Thymus (tissue), 14 donors: ENCODE measurements at places on chromosomes 7 and 10. TPM values are rescaled to one million over a fixed set of nuclear protein-coding genes. Genes with fewer than 3 reads are reported as not detected.

- no peak for DNase-seq
Measured at GRCh38 chr7:106486331-106486730, 174.6 kb downstream of the CCDC71L start.

GNAT3 gene
- 0.19 TPM for total RNA-seq

FBXL13 gene
- total RNA-seq: 3.8 TPM

PAX4 gene
- not detected for total RNA-seq

TEX36 gene
- total RNA-seq: not detected

GRCh38 chr10:87675396-87676376, 16.0 kb downstream of the PAPSS2 start:
- no peak for DNase-seq

- DNase-seq: no peak
Measured at GRCh38 chr10:84605802-84606201, 277.4 kb downstream of the CCSER2 start.

DNA sequence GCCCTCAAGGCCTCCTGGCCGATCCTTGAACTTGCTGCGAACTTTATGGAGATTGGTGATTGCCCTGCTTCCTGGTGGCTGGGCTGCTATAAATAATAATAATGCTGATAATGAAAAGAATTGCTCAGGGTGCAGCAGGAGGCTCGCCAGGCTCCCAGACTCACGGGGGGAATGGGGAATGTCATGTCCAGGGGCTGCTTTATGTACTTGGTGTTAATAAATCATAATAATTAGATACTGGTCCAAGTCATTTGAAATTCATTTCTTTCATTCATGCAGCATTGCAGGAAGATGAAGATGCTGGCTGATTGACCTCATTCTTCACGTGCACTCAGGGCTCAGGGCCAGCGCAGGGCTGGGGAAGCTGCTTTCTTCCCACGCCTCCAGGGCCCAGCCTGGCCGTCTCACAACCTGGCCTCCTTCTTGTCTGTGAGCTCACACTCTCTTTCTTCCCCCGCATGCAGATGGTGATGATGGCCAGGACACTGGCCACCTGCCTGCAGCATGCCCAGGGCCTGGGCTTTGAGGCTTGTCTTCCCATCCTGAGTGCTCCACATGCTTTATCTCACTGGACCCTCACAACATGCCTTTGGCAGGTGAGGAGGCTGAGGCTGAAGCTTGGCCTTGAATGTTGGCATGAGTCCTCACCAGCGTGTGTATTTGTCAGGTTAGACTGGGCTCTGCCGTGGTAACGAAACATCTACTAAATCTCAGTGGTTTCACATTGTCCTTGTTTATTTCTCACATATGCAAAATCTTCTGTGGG, 138.4 kb upstream of the TNS3 start:
- DNase-seq: no peak

- DNase-seq: no peak
Measured at GRCh38 chr7:45890902-45891461, 2.7 kb downstream of the IGFBP1 start.

CDC14C gene
- total RNA-seq: not detected

SRRM3 gene
- 0.05 TPM for total RNA-seq

SH2D4B gene
- total RNA-seq: 0.09 TPM

GRCh38 chr10:115992236-115992986, 280.6 kb downstream of the GFRA1 start:
- no peak for DNase-seq

GRCh38 chr7:5599543-5600200, 176.0 kb upstream of the TNRC18 start:
- DNase-seq: no peak

DNA sequence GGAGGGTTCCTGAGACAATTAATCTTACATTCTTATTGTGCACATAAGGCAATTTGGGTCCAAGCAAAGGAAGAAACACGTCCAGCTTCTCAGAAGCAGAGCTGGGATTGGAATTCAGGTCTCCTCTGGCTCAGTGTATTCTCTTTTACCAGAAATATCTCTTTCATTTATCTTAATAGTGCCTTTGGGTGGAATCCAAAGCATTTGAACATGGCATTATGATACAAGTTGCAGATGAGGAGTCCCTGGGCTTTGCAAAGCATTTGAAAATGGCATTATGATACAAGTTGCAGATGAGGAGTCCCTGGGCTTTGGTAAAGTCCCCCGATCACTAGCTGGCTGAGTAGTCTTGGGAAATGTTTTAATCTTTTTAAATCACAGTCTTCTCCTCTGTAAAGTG, 30.0 kb upstream of the PTN start:
- no peak for DNase-seq

GRCh38 chr10:76329891-76330575, 898.6 kb downstream of the LRMDA start:
- DNase-seq: no peak

- DNase-seq: no peak
Measured at GRCh38 chr10:36446881-36447280, 678.5 kb upstream of the ANKRD30A start.

HOGA1 gene
- 0.19 TPM for total RNA-seq

DNA sequence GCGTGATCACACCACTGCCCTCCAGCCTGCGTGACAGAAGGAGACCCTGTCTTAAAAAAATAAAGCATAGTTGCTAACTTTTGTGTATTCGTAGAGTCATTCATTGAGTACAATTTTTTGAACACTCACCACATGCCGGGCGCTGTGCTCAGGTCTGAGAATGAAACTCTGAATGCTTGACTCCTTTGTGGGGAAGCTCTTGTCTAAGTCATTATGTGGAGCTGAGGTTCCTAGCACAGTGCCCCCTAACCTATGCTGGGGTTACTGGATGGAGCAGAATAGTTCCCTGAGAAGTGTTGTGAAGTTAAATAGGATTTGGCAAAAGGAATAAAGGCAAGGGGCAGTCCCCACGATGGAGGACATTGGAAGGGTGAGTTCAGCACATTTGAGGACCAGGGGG, 123.3 kb downstream of the CELF2 start:
- no peak for DNase-seq

GRCh38 chr7:126656165-126656564, 596.6 kb downstream of the GRM8 start:
- no peak for DNase-seq

BUB3 gene
- total RNA-seq: 163 TPM

DNA sequence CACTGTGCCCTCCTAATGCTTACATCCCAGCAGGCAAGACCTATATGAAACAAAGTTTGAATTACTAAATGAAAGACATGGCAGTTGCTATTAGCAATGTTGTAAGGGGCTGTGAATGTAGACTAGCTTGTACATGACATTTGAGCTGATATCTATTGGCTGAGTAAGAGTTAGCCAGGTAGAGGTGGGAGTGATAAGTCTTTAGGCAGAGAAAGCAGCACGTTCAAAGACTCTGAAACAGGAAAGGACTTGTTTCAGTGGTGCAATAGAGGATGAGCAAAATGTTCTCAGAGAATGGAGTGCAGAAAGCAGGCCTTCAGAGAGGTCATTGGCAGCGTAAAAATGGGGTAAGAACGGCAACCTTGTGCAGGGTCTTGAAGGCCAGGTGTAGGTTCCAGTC, 687.6 kb downstream of the AUTS2 start:
- DNase-seq: no peak

DNA sequence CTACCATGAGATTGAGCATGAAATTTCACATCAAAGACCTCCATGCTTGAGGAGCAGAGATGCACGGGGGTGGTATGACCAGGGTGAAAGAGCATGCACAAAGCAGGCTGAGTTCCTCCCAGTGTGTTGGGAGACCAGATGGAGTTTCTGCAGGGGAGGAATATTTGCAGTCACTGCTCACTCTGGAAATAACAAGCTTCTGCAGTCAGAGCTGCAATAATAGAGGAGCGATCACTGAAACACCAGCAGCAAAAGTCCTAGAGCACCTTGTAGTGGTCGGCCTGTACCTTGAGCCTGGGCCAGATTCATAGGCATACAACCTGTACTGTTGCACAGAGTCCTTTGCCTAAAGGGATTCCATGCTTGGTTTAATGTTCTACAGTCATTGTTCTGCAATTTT, 184.5 kb upstream of the SP8 start:
- DNase-seq: no peak

DNA sequence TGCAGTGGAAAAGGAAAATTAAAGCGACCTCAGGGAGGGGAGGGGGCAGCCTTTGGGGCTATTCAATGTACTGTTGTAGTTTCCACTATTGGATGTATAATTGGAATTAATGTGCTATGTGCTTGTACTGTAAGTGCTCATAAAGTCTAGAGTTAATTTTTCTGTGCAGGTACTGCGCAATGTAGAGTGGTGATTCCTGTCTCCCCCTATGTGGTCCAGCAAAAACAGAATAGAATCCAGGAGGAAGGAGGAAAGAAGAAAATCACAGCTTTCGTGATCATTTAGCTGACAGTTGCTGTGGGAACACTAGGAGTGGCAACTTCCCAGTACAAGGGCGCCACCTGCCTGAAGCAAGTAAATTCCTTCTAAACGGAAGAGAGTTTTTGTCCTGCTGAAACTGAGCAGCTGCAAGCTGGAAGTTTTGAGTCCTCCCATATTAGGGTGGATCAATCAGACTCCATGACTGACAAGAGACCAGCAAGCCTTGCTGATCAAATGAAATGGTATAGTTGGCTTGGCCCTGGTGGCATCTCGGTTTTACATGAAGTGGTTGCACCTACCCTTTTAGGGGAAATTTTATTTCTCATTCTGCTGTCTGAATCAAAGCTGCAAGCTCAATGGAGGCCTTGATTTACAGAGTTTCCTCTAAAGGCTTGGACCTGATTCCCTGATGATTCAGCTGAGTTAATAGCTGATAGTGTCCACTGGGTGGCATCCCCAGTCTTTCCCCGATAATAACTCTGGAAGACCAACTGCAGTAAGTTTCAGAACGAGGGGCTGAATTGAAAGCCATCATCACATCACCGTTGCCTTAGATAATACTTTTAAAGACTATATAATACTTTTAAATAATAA, 299.8 kb downstream of the HGF start:
- DNase-seq: no peak

DGKI gene
- total RNA-seq: 0.33 TPM

DNA sequence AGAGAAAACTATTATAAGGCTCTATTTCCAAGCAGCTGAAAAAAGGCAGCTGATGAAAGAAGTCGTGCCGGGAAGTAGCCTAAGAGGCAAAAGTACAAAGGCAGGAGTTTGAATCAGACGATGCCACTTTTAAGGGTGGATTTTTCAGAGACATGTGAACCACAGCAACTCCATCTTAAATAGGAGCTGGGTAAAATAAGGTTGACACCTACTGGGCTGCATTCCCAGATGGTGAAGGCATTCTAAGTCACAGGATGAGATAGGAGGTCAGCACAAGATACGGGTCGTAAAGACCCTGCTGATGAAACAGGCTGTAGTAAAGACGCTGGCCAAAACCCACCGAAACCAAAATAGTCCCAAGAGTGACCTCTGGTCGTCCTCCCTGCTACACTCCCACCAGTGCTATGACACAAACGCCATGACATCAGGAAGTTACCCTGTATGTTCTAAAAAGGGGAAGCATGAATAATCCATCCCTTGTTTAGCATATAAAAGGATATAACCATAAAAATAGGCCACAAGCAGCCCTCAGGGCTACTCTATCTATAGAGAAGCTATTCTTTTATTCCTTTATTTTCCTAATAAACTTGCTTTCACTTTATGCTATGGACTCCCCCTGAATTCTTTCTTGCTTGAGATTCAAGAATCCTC, 45.5 kb upstream of the PRSS1 start:
- DNase-seq: no peak

DNA sequence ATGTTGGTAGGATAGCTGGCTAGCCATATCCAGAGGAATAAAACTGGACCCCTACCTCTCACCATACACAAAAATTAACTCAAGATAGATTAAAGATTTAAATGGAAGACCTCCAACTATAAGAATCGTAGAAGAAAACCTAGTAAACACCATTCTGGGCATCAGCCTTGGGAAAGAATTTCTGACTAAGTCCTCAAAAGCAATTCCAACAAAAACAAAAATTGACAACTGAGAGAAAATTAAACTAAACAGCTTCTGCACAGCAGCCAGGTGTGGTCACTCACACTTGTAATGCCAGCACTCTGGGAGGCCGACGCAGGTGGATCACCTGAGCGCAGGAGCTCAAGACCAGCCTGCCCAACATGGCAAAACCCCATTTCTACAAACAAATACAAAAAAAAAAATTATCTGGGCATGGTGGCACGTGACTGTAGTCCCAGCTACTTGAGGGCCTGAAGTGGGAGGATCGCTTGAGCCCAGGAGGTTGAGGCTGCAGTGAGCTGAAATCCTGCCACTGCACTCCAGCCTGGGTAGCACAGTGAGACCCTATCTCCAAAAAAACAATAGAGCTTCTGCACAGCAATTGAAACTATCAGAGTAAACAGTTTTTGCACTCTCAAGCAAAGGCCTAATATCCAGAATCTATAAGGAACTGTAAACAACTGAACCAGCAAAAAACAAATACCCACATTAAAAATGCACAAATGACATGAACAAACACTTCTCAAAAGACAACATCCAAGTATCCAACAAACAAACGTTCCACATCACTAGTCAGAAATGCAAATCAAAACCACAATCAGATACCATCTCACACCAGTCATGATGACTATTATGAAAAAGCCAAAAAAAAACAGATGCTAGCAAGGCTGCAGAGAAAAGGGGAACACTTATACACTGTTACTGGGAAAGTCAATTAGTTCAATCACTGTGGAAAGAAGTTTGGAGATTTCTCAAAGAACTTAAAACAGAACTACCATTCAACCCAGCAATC, 4.8 kb downstream of the CRPPA start:
- DNase-seq: no peak

GRCh38 chr7:41544241-41544640, 158.6 kb downstream of the INHBA start:
- DNase-seq: no peak

PKD2L1 gene
- total RNA-seq: 0.19 TPM

ARL5B gene
- total RNA-seq: 16.5 TPM

GRCh38 chr7:132386201-132386681, 190.0 kb downstream of the PLXNA4 start:
- DNase-seq: no peak
